Stimulated activated CD4-positive, alpha-beta T cell treated with anti-CD3 and anti-CD28 coated beads, Interleukin-2, amount 100 ng/mL, for 48 hours (primary cell): ENCODE measurements at places on chromosomes 4 and X.

- DNase-seq = no peak
Observed at GRCh38 chr4:2794486-2795299, 1.8 kb downstream of the SH3BP2 start.

- DNase-seq = no peak
Observed at GRCh38 chrX:69724307-69724706, 108.4 kb downstream of the EDA start.

DNA sequence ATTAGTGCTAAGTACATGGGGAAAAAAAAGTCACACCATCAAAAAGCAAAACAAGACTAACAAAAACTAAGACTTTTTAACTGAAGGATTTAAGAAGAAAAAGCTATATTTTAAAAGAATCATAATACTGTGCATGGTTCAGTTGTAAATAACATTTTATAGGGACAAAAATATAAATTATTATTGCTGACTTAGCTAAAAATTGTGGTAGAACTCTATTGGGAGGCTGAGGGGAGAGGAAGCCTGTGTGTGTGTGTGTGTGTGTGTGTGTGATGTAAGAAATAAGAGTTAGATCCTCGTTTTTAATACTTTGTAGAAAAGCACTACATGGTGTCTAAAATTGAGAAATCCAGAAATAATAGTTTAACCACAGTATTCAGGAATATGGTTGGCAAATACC is 1950.9 kb upstream of the TENM3 start:
- no peak for DNase-seq

DNA sequence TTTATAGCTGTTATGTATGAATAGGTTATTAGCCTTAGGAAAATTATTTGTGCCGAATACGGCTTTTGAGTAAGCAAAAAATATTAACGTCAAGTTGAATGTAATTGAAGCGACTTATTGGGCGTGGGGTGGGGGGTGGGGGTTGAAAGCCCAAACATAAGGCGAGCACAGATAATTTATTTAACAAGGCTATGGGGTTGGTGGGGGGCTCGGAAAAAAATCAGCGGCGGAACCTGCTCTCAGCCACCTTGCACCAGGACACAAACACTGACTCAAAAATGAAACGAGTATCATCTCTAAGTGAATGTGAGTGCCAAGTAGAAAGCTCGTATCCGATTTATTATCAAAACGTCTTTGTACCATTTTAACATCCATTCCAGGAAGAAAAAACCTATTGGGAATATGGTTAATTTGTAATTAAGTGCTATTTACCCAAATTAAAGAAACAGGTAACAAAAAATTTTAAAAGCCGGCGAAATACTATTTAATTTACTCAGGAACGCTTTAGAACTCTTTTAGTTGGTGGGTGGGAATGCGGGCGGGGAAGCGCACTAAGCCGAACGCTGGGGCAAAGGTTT is 902 bp upstream of the LARP1B start:
- DNase-seq = no peak

DNA sequence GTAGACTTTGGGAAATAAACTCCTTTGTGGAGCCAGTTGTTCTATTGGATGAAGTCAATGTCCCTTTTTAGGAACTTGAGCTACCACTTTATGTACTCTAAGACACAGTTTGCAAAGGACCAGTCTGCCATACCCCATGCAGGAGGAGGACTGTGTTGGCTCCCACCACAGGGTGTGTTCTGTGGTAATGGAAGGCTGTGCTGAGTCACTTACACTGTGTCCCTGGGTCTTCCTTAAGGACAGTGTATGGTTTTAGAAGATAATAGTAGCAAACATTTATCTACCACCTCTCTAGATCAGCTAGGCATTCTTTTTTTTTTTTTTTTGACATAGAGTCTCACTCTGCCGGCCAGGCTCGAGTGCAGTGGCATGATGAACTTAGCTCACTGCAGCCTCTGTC is 184.0 kb upstream of the PGRMC2 start:
- no peak for DNase-seq

DNA sequence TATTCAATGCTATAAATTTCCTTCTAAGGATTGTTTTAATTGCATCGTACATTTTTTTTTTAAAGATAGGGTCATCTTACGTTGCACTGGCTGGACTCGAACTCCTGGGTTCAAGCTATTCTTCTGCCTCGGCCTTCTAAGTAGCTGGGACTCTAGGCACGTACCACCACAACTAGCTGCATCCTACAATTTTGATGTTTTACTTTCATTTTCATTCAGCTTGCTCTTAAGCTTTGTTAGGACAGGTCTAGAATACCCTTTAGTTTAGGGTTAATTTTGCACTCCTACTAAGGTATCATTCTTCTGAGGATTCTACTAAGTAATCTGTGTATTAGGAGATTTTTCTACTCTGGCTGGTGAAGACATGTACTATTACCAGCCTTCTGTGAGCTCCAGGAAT is 50.2 kb upstream of the C1GALT1C1 start:
- no peak for DNase-seq

DNA sequence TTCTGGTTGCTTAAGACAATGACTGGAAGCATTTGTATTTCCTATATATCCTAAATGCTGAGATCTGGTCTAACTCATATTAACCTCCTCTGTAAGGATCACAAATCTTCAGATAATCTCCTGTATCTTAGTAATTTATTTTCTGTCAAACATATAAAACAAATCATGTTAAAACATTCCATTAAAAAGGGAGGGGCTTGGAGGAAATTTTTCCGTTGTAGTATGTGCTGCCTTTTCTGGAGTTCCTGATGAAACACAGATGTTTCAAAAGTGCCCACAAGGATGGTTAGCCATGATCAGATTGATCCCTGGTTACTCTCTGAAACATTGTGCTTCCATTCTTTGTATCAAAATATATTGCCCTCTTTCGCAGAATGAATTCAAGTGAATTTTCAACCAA is 182.1 kb downstream of the TENM3 start:
- no peak for DNase-seq

- DNase-seq = no peak
Observed at GRCh38 chr4:52172166-52172565, 121.1 kb downstream of the SPATA18 start.

- DNase-seq = no peak
Observed at GRCh38 chr4:168409089-168409801, 71.0 kb downstream of the DDX60L start.

DNA sequence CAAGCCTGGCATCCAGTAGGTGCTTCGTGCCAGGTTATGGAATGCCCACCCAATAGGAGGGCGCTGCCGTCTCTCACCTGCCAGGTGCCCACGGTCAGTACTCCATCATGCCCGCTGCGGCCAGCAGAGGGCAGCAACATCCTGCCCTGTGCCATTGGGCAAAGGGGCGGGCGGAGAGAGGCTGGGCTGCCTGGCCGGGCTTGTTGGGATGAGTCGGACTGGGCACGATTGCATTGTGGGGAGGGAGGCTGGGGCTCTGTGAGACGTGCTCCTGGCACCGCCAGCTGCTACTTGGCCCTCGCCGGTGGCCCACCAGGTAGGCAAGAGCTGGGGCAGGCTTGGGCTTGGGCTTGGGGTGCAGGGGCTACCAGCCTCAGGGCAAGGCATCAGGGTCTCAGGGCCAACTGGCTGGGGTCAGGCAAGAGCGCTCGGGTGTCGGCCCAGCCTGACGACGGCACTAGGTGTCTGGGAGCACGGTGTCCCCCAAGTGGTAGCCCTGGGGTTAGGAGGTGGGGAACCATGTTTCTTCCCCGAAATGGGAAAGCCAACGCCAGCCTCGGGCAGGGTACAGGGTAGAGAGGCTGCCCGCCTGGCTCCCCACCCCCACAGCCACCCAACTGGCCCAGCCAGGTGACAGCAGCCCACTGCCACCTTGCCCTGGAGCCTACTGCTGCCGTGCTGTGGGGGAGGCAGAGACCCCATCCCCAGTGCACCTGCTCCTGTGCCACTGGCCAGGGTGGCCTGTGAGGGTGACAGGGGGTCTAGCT is at the start of gene PLXNB3:
Gene PLXNB3 (plus strand): TSS at position 261 of the 767 bp plus-strand sequence. CDS start 1,287 bp downstream, outside the sequence.
- DNase-seq = peak; percentile 65

- DNase-seq = no peak
Observed at GRCh38 chrX:153547195-153547594, 29.8 kb downstream of the ATP2B3 start.

DNA sequence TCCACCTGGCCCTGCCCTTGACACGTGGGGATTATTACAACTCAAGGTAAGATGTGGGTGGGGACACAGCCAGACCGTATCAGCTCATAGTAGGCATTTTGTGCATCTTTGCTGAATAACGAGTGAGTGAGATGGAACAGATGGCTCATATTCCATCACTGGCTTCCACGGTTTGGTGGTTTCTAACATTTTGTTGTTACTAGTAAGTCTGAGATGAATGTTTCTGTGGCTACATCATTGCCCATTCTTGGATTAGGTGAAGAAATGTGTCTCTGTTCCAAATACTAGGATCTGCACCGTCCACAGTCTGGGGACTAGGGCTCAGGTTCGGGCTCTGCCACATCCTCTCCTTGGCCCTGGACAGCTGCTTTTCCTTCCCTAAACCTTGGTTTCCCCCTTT is 3.6 kb downstream of the ABLIM2 start:
- DNase-seq = no peak

DNA sequence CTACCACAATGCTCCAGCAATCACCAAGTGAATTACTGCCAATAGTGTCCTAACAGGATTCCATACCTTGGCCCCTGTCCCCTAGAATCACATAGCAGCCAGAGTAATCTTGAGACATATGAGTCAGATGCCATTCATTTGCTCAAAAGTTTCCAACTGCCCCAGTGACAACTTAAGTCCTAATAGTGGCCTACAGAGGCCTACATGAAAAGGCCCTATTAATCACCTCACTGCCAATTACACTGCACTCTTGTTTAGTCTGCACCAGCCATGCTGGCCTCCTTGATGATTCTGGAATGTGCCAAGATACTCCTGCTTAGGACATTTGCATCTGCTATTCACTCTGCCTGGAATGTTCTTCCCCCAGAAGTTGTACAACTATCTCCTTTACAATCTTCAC is 130.7 kb downstream of the NR3C2 start:
- DNase-seq = no peak
